ENCODE measurements at places on chromosomes 4 and X.

DNA sequence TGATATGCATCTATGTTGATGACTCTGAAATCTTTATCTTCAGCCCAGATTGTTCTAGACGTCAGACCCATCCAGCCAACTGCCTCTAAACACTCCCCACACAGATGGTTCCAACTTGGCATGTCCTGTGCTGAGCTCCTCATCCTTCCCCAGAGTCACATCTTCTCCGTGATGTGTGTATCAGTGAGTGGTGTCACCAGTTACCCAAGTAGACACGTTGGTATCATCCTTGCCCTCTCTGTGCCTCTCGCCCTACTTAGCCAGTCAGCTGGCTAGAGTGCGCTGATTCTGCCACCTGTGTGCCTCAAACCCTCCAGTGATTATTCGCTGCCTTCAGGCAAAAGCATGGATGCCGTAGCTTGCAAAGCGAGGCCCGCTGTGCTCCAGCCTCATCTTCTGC lies 18.6 kb downstream of the PRIMPOL start:
- DNase-seq = no peak

DNA sequence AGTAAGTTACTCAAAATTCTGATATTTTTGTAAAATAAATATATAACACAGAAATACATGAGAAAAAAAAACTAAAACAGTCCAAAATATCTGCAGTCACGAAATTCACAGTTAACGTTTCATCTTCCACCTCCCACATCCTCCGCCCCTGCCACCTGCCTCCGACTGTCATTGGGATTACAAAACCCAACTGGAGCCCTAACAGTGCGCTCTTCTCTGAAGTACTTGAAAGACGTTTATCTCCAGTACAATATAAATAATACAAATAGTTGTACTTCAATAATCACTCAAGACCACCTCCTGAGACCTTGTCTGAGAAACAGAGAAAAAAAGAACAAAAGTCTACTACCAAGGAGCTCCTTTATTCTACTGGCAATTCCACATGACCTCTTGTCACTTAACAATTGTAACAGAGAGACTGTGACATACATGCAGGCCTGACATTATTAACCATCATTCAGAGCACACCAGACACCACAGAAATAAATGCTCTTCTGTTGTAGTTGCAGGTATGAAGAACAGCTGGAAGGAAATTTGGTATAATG lies 280.6 kb downstream of the PPP3CA start:
- DNase-seq = no peak

GRCh38 chrX:151938172-151938571 lies 25.5 kb downstream of the MAGEA4 start:
- no peak for DNase-seq

DNA sequence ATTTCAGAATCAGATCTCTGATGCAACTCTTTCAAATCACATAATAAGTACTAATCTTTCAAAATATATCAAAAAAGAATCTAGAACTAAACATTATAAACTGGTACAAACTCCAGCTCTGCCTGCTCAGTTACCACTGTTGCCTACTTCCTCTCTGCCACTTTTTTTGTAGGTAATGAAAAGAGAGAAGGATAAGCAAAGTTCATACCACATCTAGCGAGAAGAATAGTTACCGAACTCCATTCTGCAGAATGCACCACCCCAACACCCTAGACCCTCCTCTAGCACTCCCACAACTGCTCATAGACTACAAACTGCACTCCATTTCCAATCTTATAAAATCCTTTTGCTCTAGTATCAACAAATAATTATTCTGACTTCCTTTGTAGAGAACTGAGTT lies 19.7 kb upstream of the LRBA start:
- no peak for DNase-seq

- no peak for DNase-seq
These were observed 514.4 kb upstream of the LCORL start for GRCh38 chr4:18535948-18536347.

DNA sequence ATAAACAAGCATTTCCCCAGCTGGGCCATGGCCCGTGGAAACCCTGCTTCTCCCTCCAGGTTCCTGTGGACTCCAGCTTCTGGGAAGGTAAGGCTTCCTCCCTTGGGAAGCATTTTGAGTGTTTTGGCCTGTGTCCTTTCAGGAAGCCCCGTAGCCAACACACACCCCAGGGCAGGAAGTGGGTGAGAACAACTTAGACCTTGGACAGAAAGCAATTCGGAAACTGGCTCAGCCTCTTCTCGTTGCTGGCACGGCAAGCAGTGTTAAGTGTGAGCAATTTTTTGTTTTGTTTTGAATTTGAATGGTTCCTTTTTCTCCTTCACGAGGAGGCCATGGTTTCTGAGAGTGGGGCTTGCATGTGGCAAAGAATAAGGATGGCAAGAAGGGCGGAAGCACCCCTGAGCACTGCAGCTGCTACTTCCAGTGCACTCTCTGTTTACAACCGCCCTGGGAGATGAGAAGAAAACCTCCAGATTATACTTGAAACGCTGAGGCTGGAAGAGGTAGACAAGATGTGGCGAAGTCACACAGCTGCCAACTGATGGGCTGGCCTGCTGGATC lies 14.1 kb upstream of the CYTL1 start:
- no peak for DNase-seq

GRCh38 chr4:121198251-121198650 lies 34.1 kb upstream of the TNIP3 start:
- peak; percentile 60 for DNase-seq

DNA sequence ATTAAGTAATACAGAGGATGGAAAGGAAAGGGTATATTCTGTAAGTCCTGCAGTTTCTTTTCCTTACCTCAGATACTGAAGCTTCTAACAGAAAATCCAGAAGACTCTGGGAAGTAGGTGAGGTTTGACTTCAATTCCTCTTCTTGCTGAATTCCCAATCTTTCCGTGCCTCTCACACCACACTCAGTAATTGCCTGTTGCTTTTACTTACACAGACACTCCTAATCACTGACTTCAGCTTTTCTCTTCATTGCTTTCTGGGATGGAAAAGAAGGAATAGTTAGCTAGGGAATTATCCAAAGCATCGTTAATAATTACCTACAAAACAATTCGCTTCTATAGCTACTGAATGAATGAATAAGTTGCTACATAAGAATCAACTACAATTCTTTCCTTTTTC lies 163.6 kb downstream of the FBXO8 start:
- no peak for DNase-seq

GRCh38 chr4:175309041-175309440 lies 390.9 kb downstream of the ADAM29 start:
- peak; percentile 59 for DNase-seq

GRCh38 chrX:70054391-70054790 lies 4.7 kb upstream of the AWAT2 start:
- DNase-seq = no peak

Measured in iris pigment epithelial cell (primary cell).